Activated CD4-positive, alpha-beta T cell treated with anti-CD3 and anti-CD28 coated beads, Interleukin-2, amount 10 ng/mL, durations not matched to agents 7 days and 5 days (primary cell): ENCODE measurements at places on chromosomes 3 and 15. TPM values are rescaled to one million over a fixed set of nuclear protein-coding genes. Genes with fewer than 3 reads are reported as not detected.

The MB21D2 gene
- total RNA-seq = 7.7 TPM

The TEX264 gene
- total RNA-seq = 75.2 TPM

The RPL29 gene
- total RNA-seq = 1,425 TPM

The HES1 gene
- 2.4 TPM for total RNA-seq

The XCR1 gene
- total RNA-seq = not detected

The PLCH1 gene
- total RNA-seq = 0.37 TPM

The SLC15A2 gene
- 2.2 TPM for total RNA-seq

The FNDC3B gene
- 15.3 TPM for total RNA-seq

The PPP1R14D gene
- not detected for total RNA-seq

GRCh38 chr3:48708481-48708889 is 8.5 kb downstream of the IP6K2 start:
- DNase-seq = no peak
- peaks cover 44% of the 10 kb centered on the region for H3K36me3 ChIP-seq
- H3K4me1 ChIP-seq = peaks cover 40% of the 10 kb centered on the region
- no peak overlapping the region for H3K27ac ChIP-seq
- H3K4me3 ChIP-seq = no peak overlapping the region

- no peak overlapping the region for H3K27ac ChIP-seq
- H3K4me1 ChIP-seq = no peaks in the 10 kb centered on the region
- H3K36me3 ChIP-seq = no peaks in the 10 kb centered on the region
- H3K27me3 ChIP-seq = peaks cover 15% of the 10 kb centered on the region
- no peak overlapping the region for H3K4me3 ChIP-seq
Observed at GRCh38 chr3:43867436-43868072, 176.8 kb downstream of the ABHD5 start.

DNA sequence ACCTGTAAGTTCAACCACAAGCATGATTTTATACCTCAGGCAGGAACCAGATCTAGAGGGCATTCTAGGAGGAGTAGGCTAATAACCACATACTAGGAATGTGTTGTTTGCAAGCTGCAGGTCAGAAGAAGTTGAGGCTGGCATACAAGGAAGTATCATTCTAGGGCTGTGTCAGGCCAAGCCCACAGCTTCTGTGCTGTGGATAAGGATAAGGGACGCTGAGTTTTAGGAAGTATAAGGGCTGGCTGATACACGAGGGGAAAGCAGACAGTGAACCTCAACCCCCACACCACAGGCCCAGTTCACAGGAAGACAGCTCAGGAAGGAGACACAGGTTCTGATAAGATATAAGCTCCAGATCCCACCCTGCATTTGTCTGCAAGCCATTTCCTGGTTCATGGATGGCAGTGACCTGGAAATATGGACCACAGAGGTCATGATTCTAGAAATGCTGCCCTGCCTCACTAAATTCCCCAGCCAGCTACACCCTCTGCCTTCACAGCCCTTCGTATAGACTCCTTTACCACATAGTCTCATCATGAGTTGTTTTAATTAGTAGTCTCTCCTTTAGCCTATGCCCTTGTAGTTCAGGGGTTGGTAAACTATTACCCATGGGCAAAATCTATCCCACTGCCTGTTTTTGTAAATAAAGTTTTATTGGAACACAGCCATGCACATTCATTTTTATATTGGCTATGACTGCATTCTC is 260.7 kb downstream of the OPA1 start:
- H3K4me1 ChIP-seq = no peaks in the 10 kb centered on the region
- DNase-seq = no peak
- no peaks in the 10 kb centered on the region for H3K36me3 ChIP-seq
- H3K4me3 ChIP-seq = no peak overlapping the region

DNA sequence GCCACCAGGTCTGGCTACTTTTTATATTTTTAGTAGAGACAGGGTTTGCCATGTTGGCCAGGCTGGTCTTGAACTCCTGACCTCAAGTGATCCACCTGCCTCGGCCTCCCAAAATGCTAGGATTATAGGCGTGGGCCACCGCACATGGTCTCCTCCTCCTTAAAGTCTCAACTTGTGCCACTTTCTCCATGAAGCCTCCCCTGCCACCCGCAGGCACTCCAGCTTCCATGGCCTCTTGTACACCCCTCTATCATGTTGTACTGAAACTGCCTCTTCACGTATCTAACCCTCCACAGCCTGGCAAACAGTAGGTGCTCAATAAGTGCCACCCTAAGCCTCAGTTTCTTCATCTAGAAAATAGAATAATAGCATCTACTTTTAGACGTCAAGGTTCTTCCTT is 39.9 kb downstream of the ISG20 start:
- no peak overlapping the region for H3K27ac ChIP-seq
- H3K36me3 ChIP-seq = no peaks in the 10 kb centered on the region
- H3K4me3 ChIP-seq = no peak overlapping the region
- no peaks in the 10 kb centered on the region for H3K4me1 ChIP-seq

DNA sequence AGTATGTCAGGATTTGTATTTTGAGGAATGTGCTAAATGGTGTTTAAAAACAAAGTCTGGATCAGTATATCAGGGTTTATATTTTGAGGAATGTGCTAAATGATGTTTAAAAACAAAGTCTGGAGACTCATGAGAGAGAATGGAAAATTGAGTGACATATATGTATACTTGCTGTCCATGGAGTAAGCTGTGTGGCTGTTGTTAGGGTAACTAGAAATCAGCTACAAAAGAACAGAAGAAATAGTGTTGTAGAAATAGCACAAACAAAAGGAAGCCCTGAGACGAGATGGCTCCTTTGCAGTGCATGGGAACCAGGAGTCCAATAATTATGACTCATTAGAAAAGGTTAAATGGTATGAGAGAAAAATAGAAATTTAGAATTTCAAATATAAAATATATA is 282.7 kb upstream of the MANF start:
- no peaks in the 10 kb centered on the region for H3K27me3 ChIP-seq
- H3K4me3 ChIP-seq = no peak overlapping the region
- no peaks in the 10 kb centered on the region for H3K36me3 ChIP-seq
- no peak overlapping the region for H3K27ac ChIP-seq
- peaks cover 3% of the 10 kb centered on the region for H3K4me1 ChIP-seq

DNA sequence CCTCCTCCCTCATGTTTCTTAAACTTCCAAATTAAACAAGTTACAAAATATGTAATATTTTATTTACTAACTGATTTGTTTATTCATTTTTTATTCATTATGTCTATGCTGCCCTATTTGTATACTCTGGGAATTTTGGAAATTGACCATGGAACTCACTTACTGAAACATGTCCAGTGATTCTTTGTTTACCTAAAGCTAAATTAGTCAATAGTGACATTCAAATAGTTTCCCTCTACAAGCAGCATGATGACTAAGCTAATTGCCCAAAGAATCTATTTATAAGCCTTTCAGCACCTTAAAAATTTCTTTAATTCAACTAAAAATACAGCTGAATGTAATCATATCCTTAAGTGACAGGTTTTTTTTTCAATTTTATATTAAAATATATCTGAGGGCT is 437.7 kb downstream of the SI start:
- H3K36me3 ChIP-seq = no peaks in the 10 kb centered on the region
- H3K27ac ChIP-seq = no peak overlapping the region
- H3K27me3 ChIP-seq = no peaks in the 10 kb centered on the region
- no peaks in the 10 kb centered on the region for H3K4me1 ChIP-seq

DNA sequence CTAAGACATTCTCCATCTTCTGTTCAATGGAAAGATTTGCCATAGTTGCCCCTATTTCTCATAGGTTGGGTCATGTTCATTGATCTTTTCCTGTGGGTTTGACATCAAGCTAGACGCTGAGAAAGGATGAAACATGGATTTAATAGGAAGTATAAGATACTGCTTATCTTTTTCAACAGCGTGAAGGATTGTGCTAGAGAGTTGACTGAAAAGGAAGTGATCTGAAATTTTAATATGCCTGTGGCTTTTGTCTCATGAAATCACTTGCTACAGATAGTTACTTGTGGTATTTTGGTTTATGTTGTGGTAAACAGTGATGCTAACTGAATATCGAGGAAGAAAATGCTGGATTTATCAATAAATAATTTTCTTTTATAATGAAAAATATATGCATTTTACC is 442.9 kb downstream of the EDEM1 start:
- no peaks in the 10 kb centered on the region for H3K4me1 ChIP-seq
- no peak overlapping the region for H3K27ac ChIP-seq
- no peak for DNase-seq
- no peak overlapping the region for H3K4me3 ChIP-seq
- H3K36me3 ChIP-seq = no peaks in the 10 kb centered on the region
- no peaks in the 10 kb centered on the region for H3K27me3 ChIP-seq

DNA sequence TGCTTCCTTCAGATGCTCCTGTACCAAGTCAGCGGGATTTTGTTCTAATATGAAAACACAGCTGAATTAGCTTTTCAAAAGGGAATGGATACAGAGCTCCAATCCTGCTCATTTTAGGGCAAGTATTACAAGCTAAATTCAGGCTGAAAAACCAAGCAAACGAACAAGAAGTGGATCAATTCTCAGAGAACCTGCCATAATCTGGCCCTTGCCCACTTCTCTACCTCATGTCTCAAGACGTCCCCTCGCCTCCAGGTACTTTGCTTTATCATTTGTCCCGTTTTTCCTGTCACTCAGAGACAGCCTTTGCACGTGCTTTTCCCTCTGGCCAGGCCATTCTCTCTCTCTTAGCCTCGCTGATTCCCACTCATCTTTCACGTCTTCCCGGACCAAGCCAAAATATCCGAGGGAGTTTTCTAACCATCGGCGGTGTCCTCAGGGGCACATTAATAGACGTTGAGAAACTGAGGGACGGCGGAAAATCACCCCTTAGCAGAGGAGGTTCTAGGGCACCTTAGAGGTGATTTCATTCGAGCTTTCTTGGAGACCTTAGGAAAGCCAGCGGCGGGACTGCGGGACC is 654 bp downstream of the SUSD5 start:
- peak overlapping the region; percentile 5 for H3K4me3 ChIP-seq
- H3K36me3 ChIP-seq = no peaks in the 10 kb centered on the region
- peaks cover 9% of the 10 kb centered on the region for H3K4me1 ChIP-seq

GRCh38 chr15:63920504-63921175 is 86.9 kb upstream of the HERC1 start:
- H3K27ac ChIP-seq = no peak overlapping the region
- H3K4me3 ChIP-seq = no peak overlapping the region
- no peaks in the 10 kb centered on the region for H3K36me3 ChIP-seq
- DNase-seq = no peak

- DNase-seq = peak; percentile 15
- H3K27me3 ChIP-seq = peaks cover 64% of the 10 kb centered on the region
- peaks cover 11% of the 10 kb centered on the region for H3K4me1 ChIP-seq
- H3K27ac ChIP-seq = no peak overlapping the region
Observed at GRCh38 chr15:96037584-96037983, 292.9 kb upstream of the NR2F2 start.

- no peak for DNase-seq
- no peak overlapping the region for H3K4me3 ChIP-seq
- peaks cover 62% of the 10 kb centered on the region for H3K4me1 ChIP-seq
- peaks cover 93% of the 10 kb centered on the region for H3K36me3 ChIP-seq
Observed at GRCh38 chr3:16379838-16380237, 114.8 kb downstream of the OXNAD1 start.

- no peaks in the 10 kb centered on the region for H3K27me3 ChIP-seq
- DNase-seq = no peak
- no peak overlapping the region for H3K27ac ChIP-seq
- H3K36me3 ChIP-seq = no peaks in the 10 kb centered on the region
- H3K4me3 ChIP-seq = no peak overlapping the region
Observed at GRCh38 chr3:134917631-134918030, 122.6 kb downstream of the EPHB1 start.

- no peak overlapping the region for H3K27ac ChIP-seq
- no peaks in the 10 kb centered on the region for H3K4me1 ChIP-seq
- H3K4me3 ChIP-seq = no peak overlapping the region
- no peaks in the 10 kb centered on the region for H3K36me3 ChIP-seq
Observed at GRCh38 chr3:166484470-166484869, 647.2 kb upstream of the BCHE start.

- DNase-seq = no peak
- no peak overlapping the region for H3K27ac ChIP-seq
- no peaks in the 10 kb centered on the region for H3K36me3 ChIP-seq
- H3K27me3 ChIP-seq = peaks cover 12% of the 10 kb centered on the region
Observed at GRCh38 chr3:24689353-24689752, 194.7 kb upstream of the THRB start.

DNA sequence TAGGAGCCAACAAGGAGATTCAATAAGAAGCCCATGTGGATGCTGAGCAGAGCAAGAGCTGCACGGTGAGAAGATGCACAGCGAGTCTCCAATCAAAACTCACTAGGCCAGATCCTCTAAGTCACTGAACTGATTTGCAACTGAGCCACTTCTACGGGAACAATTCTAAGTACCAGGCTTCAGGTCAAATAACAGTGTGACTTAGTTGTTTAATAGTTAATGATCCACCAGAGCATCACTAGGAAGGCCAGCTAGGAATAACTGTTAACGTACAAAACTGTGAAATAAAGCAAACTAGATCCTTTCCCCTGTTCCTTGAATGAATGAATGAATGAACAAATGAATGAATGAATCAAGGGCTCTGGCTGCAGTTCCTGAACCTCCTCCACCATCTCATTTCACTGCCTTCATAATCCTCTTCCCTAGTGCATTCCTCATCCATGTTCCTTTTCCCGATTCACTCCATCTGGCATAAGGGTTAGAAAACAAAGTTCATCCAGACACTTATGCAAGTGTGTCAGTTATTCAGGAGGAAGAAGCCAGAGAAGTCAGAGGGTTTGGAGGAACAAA is 59.7 kb downstream of the ATP8B4 start:
- H3K27ac ChIP-seq = no peak overlapping the region
- DNase-seq = no peak
- H3K4me1 ChIP-seq = peaks cover 4% of the 10 kb centered on the region
- H3K36me3 ChIP-seq = peaks cover 4% of the 10 kb centered on the region
- H3K27me3 ChIP-seq = no peaks in the 10 kb centered on the region
- H3K4me3 ChIP-seq = no peak overlapping the region

- no peaks in the 10 kb centered on the region for H3K36me3 ChIP-seq
- peak overlapping the region; percentile 79 for H3K4me3 ChIP-seq
- H3K27ac ChIP-seq = no peak overlapping the region
- peaks cover 6% of the 10 kb centered on the region for H3K4me1 ChIP-seq
Observed at GRCh38 chr3:66037986-66038369, 740 bp downstream of the MAGI1 start.

DNA sequence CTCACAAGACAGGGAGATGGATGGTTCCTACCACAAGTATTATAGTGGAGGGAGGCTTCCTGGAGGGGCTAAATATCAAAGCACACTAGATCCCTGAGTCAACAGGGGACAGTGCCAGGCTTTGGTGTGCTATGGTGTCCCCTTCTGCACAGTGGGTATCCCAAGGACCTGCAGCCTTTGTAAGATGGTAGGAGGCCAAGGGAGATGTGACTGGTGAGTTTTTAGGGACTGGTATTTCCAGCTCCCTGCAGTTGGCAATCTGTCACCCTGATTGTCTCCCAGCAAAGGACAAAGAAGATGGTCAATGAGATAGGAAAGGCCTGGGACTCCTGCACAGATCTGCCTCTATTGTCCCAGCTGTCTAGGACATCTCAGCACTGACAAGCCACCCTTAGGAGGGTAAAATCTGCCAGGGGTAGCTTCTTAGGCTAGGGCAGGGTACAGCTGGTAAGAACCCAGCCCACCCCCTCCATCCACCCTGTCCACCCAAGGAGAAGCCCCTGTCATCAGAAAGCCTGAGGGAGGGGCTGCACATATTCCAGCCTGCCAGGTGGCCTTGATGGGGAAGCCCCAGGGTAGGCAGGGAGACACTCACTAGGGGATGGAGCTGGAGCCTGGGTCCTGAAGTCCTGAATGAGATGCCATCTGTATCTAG is 631 bp downstream of the CYP1A1 start:
- H3K27ac ChIP-seq = peak overlapping the region; percentile 72
- no peaks in the 10 kb centered on the region for H3K36me3 ChIP-seq
- H3K4me1 ChIP-seq = peaks cover 25% of the 10 kb centered on the region
- peak overlapping the region; percentile 66 for H3K4me3 ChIP-seq
- DNase-seq = no peak
